G401 (cell line): ENCODE measurements at places on chromosomes 3 and 15. TPM values are rescaled to one million over a fixed set of nuclear protein-coding genes. Genes with fewer than 3 reads are reported as not detected.

The PPARG gene
- total RNA-seq: not detected in 2 replicates

- peak; percentile 38 for DNase-seq
Observed at GRCh38 chr3:133893683-133894352, 1.9 kb downstream of the RAB6B start.

The PPP1R14D gene
- not detected in 2 replicates for total RNA-seq

DNA sequence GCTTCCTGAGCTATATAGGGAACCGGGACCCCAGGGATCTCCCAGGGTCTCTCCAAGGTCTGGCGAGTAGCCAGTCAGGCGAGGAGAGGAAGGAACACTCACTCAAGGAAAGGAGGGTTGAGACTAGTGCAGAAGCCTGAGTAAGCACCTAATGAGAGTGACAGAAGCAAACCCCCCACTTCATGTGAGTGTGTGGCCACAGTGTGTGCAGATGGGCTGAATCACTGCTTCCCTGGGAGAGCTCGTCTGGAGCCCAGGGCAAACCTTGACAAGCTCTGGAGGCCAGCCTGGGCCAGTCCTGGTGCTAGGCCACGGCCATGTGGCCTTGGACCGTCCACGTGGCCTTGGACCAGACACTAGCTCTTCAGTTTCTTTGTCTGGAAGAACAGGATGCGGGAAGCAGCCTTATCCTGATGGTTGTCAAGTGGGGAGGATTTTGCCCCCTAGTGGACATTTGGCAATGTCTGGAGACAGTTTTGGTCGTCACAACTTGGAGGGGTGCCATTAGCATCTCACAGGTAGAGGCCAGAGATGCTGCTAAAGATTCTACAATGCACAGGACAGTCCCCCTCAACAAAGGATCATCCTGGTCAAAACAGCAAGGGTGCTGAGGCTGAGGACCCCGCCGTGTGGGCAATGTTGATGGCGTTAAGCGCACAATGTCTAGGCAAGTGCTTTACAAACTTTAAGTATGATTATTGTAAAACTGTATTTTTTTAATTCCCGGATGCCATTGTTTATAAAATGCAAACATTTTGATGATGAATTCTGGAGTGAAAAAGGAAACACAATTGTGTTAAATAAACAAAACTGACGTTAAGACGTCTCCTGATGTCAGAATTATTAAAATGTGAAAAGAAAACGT is 34.8 kb upstream of the CTSH start:
- DNase-seq: peak; percentile 88

The TMC3 gene
- not detected in 2 replicates for total RNA-seq

The OIP5 gene
- total RNA-seq: 43.0 and 45.4 TPM in 2 replicates

DNA sequence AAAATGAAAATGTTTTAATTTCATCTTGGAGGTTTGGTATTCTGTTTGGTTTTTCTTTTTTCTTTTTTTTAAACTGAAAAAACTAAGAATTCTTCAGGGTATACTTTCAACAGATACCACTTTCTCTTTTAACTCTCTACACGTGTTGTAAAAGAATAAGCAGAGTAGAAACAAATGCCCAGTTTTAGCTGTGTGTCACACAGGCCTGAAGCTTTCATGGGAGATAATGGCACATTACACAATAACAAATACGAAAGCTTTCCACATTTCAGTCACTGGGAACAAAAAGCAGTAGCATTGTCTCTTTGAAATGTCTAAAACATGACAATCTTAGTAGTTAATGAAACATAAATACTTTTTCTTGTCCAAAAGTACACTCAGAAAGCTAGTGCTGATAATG is 818.5 kb downstream of the TBL1XR1 start:
- no peak for DNase-seq

DNA sequence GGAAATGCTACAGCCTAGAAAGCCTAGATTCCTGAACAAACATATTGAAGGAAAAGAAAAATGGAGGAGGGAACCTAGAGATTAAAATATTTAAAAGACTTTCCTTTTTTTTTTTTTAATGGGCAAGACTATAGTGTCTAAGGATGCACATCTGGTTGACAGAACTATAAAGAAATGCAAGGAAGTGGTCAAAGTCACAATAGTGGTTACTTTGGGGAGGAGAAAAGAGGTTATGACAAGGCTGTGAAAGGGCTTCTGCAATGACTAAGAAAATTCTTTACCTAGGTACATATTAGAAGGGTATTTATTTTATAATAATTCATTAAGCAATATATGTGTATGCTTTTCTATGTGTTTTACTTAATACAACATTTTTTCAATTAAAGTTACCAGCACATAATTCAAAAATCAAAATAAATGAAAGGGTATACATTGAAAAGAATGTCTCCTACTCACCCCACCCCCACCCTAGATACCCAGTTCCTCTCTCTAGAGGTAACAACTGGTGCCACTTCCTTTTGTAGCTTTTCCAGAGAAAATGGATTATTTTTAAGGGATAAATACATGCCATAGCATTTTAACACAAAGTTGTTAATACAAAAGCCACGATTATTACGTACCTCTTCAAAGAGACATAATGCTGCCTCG is 70.1 kb downstream of the HERC1 start:
- no peak for DNase-seq

DNA sequence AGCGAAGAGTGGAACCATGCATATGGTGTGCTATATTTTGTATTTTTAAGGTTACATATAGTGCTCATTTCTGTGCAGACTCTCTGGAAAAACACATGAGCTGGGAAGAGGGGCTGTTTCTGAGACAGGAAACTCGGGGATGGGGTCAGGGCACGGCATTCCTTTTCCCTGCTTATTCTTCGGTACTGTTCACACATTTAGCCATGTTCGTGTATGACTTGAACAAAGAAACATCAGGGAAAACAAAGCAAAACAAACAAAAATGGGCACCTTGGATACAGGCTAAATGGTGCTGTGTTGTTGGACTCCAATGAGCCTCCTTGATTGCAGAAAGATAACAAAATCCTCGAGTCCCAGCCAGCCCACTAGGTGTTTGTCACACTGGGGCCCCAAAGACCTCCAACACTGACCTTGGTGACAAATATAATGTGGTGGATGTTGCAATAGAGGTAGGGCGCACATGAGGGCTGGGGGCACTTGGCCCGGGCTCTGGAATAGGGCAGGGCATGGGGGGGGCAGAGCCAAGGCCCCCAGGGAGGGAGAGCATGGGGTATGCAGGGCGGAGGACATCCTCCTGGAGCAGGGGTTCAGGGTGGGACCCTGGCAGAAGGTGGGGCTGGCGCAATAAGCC is 19.3 kb downstream of the DNASE1L3 start:
- no peak for DNase-seq

The FBXO45 gene
- total RNA-seq: 19.6 and 29.2 TPM in 2 replicates

DNA sequence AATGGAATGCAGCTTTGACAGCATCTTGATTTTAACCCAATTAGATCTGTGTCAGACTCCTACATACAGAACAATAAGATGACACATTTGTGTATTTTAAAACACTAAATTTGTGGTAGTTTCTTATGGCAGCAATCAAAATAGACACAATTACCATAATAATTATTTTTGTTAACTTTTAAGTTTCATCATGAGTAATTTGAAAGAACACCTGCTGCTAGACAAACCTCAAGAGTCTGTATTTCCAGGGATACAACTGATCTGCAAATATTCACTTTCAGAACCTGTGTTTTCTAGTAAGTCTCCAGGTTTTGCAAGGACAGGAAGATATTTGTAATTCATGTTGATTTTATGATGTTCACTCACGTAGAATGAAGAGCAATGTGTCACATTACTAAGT is 736.8 kb downstream of the DIPK2A start:
- no peak for DNase-seq

DNA sequence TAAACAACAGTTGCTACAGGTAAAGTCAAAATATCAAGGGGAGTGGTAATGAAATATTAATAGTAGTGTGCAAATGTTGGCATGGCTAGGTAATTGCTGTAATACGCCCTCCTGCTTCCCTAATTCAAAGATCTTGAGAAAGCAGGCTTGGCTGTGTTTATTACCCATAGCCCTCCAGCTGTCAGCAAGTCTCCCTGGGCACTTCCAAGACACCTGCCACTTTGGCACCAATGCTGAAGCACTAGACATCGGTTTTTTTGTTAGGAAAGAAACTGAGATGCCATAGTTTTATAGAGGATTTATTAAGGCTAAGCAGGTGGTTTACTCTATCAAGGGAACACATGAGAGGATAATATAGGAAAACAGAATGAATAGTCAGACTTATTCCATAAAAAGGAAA is 64.4 kb downstream of the P2RY1 start:
- DNase-seq: no peak

The PIGZ gene
- not detected in 2 replicates for total RNA-seq

The TMEM207 gene
- not detected in 2 replicates for total RNA-seq

- no peak for DNase-seq
Observed at GRCh38 chr3:126524429-126524988, 554 bp downstream of the CHST13 start.

DNA sequence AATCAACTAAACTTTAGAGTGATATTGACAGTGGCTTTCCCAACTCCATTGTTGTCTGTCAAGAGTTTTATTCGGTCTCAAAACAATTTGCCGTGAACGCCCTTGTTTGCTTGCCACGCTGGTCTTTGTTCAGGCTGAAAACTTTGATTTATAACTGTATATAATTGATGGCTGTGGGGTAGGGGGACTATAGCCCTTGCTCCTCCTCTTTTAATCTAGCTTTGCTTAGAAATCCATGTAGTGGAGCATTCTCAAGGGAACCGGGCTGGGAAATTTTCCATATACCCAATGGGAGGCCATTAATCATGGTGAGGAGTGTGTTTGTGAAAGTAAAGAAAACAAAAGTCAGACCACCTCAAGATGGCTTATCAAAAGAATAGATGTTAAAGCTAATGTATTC is 339.8 kb upstream of the RARB start:
- DNase-seq: no peak

- DNase-seq: no peak
Observed at GRCh38 chr3:24034464-24034863, 89.4 kb downstream of the NR1D2 start.
